Coronary artery (tissue), 2 donors: ENCODE measurements at places on chromosomes 4 and X.

DNA sequence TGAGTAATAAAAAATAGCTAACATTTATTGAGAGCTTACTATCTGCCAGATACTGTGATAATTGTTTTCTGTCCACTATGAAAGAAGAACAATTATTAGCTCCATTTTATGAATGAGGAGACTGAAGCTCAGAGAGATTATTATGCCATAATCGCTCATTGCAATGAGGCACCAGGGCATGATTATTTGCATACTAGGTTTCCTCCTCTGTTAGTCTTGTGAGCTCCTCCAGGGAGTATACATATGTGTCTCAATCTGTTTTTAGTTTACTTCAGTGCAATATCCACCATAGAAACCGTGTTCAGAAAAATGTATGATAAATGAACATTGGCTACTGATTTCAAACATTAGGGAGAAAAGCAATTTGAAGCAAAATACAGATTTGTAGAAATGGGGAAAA is 139.4 kb upstream of the OTUD4 start:
- no peak for DNase-seq

- no peak for DNase-seq
Observed at GRCh38 chrX:154458954-154459778, 1.1 kb downstream of the PLXNA3 start.

DNA sequence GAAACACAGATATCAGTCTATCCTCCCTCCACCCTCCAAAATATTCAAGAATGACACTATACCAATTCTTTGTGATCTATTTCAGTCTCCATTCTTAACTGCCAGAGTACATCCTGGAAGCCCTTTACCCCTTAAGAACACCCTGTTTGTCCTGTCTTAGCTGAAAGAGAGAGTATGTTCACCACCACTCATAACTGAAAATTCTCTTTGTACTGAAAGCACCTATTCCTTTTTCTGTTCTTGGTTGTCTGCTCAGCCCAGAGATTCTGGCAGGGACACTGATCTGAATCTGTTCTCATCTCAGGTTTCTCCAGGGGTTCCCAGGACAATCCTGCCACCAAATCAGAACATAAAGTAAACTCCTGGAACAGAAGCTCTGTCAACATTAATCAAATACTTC is 25.4 kb upstream of the EREG start:
- DNase-seq = no peak

- DNase-seq = no peak
Observed at GRCh38 chr4:117478702-117479101, 393.3 kb upstream of the TRAM1L1 start.

GRCh38 chr4:48781968-48782367 is 1.9 kb upstream of the FRYL start:
- DNase-seq = no peak

GRCh38 chr4:109878355-109878754 is 30.4 kb downstream of the LRIT3 start:
- no peak for DNase-seq

DNA sequence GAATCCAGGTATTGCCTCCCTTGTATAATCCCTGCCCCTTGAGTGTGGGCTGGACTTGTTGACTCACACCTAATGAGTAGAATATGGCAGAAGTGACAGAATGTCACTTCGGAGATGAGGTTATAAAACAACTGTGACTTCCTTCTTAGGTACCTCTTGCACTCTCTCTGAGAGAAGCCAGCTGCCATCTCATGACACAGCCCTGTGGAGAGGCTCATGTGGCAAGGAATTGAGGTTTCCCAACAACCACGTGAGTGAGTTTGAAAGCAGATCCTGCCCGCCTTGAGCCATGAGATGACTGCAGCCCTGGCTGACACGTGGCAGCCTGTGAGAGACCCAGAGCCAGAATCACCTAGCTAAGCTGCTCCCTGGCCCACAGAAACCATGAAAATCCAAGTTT is 13.5 kb downstream of the ASB11 start:
- DNase-seq = no peak

DNA sequence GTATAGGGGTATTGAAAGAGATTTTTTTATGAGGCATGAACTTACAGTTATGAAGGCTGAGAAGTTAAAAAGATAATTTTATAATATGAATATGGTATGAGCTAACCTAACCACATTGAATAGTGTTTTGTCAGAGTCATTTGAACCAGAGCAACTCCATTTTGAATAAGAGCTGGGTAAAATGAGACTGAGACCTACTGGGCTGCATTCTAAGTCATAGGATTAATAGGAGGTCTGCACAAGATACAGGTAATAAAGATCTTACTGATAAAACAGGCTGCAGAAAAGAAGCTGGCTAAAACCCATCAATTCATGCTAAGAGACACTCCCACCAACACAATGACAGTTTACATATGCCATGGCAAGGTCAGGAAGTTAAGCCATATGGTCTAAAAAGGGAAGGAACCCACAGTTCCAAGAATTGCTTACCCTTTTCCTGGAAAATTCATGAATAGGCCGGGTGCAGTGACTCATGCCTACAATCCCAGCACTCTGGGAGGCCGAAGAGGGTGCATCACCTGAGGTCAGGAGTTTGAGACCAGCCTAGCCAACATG is 209.2 kb downstream of the TECRL start:
- no peak for DNase-seq

DNA sequence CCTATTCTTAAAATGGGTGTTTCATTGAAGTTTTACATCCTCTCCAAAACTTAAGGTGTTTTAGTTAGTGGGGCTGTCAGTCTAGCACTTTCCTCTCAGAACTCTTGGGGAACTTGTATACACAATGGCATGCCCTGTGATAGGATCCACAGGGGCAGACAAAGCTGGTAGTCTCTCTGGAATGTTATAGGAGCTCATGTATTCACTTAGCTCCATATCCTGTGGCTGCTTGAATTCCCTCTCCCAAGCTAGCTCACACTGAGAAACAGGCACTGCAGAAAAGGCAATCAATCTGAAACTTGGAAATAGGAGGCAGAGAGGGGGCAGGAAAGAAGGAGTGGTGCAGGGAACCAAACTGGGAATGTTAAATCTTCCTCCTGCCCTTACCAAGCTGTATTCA is 26.3 kb upstream of the ARMCX2 start:
- no peak for DNase-seq

GRCh38 chrX:53085661-53086229 is 3.6 kb downstream of the TSPYL2 start:
- DNase-seq = no peak
